Common myeloid progenitor, CD34-positive (primary cell): ENCODE measurements at places on chromosomes 2 and 18.

DNA sequence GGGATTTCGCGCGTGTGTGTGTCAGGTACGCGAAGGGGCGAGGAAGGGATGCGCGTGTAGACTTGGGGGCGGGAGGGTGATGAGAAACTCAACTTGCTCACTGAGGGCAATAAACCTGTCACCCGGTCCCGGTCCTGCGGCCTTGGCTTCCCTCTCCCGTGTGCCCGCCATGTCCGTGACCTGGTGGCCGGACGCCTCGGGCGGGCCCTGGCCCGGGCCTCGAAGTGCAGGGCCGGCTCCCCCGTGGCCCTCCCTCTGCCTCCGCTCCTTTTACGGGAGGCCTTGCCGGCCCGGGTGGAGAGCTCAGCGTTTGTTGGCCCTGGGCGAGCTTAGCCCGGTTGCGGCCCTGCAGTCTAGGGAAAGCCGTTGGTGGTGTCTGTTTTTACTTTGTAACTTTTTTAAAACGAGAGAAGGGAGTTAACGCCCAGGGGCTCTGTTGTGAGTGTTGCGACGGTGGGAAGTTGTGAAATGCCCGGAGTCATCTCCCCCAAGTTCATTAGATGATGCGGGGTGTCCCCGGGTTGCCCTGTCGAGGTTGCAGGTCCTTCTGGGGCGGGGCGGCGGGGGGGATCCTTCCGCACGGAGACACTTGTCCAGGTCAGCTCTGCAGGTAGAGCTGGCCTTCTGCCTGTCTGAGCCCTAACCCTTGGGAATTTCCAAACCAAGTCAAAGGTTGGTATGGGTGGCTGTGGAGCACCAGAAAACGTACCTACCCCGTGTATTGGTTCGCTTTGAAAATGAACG is 883 bp downstream of the SMCHD1 start:
- peak; percentile 66 for DNase-seq

DNA sequence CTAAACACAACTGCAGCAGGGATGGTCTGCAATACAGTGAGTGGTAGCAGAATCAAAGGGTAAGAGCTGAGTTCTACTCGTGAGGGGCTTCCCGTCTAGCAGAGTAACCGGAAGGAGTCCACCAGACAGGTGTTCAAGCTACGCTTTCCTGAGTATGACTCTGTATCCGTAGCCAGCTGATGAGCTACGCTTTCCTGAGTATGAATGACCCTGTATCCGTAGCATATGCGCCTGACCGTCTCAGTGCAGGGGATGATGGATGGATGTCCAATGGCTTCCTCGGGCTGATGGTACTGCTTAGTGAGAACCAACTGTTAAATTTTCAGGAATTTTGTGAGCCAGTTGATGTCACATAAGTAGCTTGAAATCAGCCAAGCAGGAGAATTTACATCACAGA is 244.1 kb upstream of the MYT1L start:
- DNase-seq = no peak

- DNase-seq = no peak
Measured at GRCh38 chr2:207967121-207967520, 58.2 kb downstream of the PLEKHM3 start.

DNA sequence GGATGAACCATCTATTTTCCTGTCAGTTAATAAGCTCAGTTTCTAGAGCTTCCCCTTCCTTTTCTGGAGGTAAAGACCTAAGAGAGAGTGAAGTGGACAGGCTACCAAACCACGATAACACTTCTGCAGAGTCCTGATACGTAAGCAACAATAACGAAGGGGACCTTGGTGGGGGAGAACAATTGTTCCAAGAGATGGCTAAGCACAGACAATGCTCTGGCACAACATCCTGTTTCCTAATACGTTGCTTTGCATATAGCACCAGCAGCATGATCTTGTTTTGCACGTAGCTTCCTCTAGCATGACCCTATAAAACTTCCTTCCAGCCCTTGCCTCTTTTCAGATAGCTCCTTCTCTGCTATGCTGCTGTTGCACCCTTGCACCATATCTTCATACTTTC is 247.3 kb downstream of the RAD51AP2 start:
- DNase-seq = peak; percentile 13

DNA sequence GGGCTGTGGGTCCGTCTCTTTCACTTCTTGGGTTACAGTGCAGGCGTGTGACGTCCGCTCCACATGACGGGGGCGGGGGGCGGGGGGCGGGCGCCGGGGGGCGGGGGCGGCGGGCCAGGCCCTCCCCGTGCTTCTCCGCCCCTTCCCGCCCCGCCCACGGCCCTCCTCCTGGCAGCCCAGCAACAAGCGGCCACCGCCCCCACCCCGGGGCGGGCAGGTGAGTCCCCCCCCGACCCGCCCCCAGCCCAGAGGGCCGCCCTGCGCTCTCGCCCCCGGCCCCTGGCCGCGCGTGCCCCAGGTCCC is 3.6 kb downstream of the ZNF516 start:
- peak; percentile 58 for DNase-seq

DNA sequence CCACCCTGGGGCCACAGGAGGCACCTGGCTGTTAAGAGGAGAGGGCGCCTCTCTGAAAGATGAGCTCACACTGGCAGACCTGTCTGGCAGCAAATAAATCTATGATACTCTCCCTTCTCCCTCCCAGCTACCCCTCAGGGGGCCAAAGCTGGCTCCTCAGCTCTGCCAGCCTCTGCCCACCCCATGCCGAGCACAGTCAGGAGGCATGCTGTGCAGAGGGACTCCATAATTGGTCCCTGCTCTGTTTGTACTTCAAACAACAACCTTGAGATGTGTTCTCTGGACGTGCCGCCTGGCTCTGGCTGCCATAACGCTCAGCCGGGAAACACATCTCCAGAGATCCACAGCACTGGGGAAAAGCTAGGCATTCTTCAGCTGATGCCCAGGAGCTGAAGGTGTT is 126.7 kb downstream of the GALNT14 start:
- no peak for DNase-seq

- DNase-seq = no peak
Measured at GRCh38 chr2:15780234-15780633, 160.1 kb upstream of the MYCN start.

GRCh38 chr2:269356-270030 is 4.7 kb downstream of the ACP1 start:
- no peak for DNase-seq

DNA sequence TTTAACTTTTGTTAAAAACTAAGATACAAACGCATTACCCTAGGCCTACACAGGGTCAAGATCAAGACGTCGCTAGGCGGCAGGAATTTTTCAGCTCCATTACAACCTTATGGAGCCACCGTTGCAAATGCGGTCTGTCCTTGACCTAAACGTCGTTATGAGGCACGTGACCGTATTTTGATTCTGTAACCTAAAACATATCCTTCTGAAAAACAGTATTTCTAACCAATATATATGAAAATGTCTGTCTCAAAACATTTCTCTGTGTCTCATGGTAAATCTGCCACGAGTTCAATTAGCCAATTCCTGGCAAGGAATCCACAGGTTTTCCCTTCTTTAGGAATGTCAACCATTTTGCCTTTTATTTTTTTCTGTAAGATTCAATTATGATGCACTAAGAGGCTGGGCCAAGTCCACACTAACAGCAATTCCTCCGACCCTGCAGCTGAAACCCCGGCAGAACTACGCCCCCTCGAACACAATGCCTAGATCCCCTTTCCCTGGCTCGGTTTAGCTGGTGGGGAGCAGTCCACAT is 1.7 kb downstream of the RTN4 start:
- peak; percentile 43 for DNase-seq

- DNase-seq = no peak
Measured at GRCh38 chr2:9021563-9022211, 18.2 kb upstream of the MBOAT2 start.

GRCh38 chr2:121080013-121080772 is 204.8 kb downstream of the TFCP2L1 start:
- DNase-seq = peak; percentile 41
